ENCODE measurements at places on chromosomes 12 and 14.

DNA sequence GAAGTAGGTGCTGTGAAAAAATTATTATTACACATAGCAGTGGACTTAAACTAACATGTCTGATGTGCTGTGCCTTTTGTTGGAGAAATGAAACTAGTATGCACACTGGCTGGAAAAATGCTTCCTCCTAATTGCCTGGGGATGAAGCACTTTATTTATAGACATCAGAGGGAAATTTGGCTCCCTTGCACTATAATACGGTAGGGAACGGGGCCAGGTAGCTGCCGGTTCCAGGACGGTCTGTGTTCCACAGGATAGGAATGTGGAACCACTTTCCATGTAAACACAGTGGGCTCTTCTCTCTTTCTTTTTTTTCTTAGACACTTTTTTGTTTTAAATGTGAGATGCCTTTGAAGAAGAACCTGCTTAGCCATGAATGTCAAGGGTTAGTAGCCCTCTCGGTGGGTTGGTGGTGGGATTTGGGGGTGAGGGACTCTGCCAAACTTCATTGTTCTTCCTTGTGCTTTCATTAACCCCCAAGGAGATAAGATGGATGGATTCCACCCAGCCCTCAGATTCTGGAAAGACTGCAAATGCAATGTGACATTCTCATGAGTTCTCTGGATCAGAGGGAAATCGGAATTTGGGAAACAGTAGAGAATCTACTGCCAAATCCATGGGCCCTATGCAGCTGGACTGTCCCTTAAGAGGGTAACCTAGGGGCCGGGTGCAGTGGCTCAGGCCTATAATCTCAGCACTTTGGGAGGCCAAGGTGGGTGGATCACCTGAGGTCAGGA, 58.0 kb upstream of the GSC start:
- DNase-seq: no peak

GRCh38 chr14:55814064-55814463, 234.1 kb downstream of the KTN1 start:
- DNase-seq: no peak

DNA sequence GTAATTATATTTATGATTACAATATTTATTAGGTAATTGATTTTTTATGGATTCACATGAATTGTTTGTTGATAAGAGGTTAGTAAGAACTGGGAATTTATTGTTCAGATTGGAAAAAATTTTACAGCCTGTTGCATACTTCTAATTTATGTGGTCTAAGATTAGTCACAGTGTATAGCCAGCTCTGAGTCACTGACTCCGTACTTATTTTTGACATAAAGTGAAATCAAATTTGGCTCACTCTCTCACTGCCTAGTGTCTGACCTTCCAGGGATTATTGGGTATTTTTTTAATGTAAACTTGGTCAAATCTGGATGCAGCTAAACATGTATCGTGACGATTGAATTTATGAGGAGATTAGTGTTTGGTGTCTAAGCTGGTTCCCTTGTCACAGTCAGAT, 109.3 kb downstream of the PTPRQ start:
- DNase-seq: no peak

- DNase-seq: no peak
Observed at GRCh38 chr12:54390176-54390667, 5.7 kb upstream of the ZNF385A start.

GRCh38 chr14:59098377-59098776, 90.1 kb upstream of the DAAM1 start:
- DNase-seq: no peak

- no peak for DNase-seq
Observed at GRCh38 chr12:24553259-24553658, 395.6 kb downstream of the BCAT1 start.

DNA sequence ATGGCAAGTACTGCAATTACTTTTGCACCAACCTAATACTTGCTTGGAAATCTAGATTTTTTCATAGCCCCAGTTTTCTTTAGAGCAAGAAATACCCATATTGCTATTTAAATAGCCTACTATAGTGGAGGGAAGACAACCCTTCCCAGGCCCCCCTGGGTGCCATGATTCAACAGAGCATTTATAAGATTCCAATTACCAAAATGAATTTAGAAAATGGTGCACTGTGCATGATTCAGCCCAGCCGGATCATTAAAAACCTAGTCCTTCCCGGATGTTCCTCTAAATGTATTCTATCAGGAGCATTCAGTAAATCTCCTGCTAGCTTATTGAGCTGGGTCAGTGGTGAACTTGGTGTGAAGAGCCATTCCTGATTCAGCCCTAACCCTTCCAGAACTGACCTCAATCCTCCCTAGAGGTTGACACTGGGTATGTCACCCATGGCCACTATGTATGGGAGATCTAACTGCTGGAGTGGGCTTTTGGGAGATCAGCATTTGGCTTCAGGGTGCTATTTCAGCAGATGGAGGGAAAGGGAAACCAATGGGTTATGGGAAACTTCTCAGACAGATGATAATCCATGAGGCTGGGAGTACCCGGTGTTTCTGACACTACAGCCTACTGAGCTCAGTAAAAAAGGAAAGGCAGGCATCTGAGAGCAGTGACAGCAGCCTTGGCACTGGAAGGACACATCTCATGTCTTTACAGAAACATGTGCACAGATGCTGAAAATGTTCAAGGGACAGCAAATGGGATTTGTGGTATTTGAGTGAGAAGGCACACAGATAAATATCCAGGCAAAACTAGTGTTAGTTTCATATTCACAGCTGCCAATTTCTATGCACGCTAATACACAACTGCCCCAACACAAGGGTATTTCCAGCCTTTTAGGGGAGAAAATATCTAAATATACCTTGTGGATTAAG, 258.9 kb downstream of the DPF3 start:
- DNase-seq: no peak

DNA sequence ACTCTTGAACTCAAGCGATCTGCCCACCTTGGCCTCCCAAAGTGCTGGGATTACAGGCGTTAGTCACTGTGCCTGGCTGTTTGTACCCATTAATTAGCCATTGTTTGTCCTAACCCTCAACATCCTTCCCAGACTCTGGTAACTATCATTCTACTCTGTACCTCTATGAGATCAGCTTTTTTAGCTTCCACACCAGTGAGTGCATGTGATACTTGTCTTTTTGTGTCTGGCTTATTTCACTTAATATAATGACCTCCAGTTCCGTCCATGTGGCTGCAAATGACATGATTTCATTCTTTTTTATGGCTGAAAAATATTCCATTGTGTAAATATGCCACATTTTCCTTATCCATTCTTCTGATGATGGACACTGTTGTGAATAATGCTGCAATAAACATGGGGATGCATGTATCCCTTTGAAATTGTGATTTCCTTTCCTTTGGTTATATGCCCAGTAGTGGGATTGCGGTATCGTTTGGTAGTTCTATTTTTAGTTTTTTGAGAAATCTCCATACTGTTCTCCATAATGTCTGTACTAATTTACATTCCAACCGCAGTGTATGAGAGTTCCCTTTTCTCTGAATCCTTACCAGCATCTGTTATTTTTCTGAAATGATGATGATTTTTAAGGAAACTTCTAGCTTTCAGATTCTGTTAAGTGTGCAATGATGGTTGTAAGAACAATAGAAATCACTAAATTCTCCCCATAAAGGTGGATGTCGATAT, 6.7 kb upstream of the PPP4R3A start:
- no peak for DNase-seq

DNA sequence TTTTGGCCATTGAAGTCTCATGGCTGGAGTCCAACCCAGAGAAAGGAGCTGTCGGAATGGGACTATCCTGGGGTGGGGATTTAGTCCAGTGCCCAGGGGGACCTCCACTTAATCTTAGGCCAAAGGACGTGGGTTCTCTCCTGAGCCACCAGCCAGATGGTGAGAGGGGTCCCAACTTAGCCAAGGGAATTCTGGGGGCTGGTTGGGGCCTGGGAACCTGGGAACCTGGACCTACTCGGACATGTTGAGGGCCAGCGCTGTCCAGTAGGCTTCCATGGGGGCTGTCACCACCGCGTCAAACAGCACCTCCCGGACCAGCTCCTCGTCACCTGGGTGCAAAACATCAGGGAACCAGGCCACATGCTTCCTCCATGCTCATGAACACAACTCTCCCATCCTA, 33.4 kb downstream of the LRTM2 start:
- DNase-seq: no peak

GRCh38 chr12:115233891-115234543, 550.0 kb upstream of the TBX3 start:
- no peak for DNase-seq

- no peak for DNase-seq
Observed at GRCh38 chr14:29553427-29553826, 374.2 kb downstream of the PRKD1 start.

GRCh38 chr14:23121361-23121771, 2.3 kb upstream of the CEBPE start:
- DNase-seq: no peak

- DNase-seq: no peak
Observed at GRCh38 chr14:34926552-34926951, 51.4 kb upstream of the BAZ1A start.

DNA sequence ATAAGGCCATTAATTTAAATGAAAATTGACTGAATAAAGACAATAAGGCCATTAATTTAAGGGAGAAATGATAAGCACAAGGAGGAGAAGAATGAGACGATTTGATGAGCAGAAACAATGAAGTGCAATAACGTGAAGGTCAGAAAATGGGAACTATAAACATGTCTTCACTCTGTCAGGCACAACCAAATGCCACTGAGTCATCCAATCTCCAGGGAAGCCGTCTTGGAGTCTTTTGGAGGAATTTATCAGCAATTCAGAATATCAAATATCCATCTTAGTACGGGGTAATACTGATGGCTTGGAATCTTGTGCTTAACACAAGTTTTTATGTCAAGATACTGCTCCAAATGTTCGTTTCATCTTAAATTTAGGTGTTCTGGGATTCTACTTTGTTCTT, 159.9 kb downstream of the CAPZA3 start:
- no peak for DNase-seq

- DNase-seq: no peak
Observed at GRCh38 chr12:32894566-32894965, 2.0 kb downstream of the PKP2 start.

- no peak for DNase-seq
Observed at GRCh38 chr12:3231399-3231876, 154.3 kb downstream of the TSPAN9 start.

- no peak for DNase-seq
Observed at GRCh38 chr14:65255583-65256461, 153.5 kb upstream of the MAX start.
